Hindlimb muscle (tissue), 1 donor: ENCODE measurements at places on chromosomes 1 and 21.

DNA sequence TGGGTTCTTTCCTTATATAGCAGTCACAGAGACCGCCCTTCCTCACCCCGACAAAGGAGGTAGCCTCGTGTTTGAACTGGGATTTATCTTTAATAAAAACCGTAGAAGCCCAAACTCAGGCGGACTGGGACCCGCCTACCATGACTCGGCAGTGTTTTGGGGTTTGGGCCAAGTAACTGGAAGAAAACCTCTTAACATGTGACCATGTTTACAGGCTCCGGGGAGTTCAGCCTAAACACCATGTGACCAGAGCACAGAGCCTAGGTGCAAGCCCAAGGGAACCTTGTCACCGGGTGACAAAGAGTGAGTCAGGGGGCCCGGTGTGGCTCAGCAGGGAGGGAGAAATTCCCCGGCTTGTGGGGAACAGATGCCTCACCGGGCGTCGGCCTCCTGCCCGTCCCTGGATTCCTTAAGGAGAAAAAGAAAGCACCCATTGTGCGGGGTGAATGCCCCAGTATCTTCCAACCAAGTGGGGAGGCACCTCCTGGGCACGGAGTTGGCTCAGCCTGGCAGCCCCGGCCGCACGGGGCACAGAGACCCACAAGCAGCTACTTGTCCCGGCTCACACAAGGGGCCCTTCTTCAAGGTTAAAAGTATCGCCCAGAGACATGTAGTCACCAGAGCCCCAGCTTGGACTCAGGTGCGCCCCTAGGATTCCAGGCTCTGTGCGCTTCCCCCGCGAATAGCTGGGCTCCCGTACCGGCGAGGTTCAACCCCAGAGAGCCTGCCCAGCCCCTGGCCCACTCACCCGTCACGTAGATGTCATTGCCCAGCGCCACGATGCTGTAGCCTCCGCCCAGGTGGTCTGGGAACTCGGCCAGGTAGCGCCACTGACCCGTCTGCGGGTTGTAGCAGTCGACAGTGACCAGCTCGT is 1.4 kb downstream of the KLHL21 start:
- peak; percentile 70 for DNase-seq

GRCh38 chr1:55504306-55504731 is 289.2 kb upstream of the USP24 start:
- DNase-seq = no peak

DNA sequence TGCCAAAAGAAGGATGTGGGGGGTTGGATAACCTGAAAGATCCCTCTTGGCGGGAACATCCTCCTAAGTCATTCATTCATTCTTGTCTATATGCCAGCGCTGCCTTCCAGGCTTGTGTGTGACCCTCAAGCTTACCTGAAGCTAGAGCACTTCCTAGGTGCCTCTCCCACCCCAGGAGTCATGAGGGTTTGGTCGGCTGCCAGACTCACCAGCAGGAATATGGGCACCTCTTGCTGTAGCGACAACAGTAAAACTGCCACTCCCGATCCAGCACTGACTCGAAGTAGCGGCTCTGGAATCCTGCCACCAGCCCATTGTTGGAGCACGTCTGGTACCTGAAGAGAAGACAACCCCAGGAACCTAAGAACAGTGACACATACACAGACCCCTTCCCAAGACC is 15.0 kb downstream of the DPT start:
- DNase-seq = no peak

- no peak for DNase-seq
Measured at GRCh38 chr1:76833151-76833550, 34.1 kb upstream of the ST6GALNAC5 start.

GRCh38 chr1:6523566-6523965 is 30.7 kb downstream of the NOL9 start:
- no peak for DNase-seq
